ENCODE measurements at places on chromosomes 6 and 20.

GRCh38 chr6:137043710-137044365 lies 927 bp downstream of the IL20RA start:
- DNase-seq, result no peak

DNA sequence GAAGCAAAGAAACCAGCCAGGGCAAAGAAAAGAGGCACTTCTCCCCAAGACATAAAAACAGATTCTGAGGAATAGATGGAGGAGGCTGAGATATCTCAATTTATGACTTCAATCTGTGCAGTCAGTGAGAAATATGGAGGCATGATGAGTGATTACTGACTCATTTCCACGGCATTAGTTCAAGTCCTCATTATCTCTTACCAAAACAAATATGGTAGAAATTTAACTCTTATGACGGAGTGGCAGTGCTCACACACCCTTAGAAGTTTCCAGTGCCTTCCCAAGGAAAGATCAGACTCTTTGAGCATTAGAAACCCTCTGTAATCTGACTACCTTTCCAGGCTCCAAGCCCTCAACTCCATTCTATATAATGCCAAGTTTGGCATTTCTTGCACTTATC lies 364.1 kb downstream of the ARHGAP18 start:
- no peak for DNase-seq

DNA sequence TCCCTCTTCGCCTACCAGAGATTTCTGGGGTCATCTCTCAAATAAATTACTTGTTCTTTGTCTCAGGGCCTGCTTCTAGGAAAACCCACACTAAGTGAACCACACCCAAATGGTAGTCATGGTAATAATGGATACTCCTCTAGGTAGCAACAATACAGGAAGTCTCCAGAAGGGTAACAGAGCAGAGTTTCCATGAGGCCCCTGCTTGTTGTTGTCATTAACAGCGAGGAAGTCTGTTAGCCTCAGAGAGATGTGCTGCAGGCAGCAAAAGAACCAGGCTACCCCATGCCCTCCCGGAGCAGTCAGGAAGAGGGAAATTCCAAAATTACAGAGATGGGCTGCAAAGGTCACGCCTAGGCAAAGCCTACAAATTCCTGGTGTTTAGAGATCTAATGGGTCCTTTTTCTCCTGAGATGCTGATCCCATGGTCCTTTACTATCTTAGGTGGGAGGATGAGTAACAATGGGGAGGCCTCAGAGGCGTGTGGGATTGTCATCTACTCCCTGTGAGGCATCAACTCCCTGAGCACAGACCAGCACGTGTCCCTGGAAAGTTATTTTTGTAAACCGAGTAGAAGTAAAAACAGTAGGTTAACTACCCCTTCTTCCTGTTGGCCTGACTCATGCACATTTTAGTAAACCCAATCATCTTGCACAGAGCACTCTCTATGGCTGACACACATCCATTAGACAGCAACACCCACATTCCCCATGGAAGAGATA lies 10.1 kb downstream of the ISM1 start:
- no peak for DNase-seq

- no peak for DNase-seq
Observed at GRCh38 chr6:133778414-133779130, 110.3 kb upstream of the TCF21 start.

DNA sequence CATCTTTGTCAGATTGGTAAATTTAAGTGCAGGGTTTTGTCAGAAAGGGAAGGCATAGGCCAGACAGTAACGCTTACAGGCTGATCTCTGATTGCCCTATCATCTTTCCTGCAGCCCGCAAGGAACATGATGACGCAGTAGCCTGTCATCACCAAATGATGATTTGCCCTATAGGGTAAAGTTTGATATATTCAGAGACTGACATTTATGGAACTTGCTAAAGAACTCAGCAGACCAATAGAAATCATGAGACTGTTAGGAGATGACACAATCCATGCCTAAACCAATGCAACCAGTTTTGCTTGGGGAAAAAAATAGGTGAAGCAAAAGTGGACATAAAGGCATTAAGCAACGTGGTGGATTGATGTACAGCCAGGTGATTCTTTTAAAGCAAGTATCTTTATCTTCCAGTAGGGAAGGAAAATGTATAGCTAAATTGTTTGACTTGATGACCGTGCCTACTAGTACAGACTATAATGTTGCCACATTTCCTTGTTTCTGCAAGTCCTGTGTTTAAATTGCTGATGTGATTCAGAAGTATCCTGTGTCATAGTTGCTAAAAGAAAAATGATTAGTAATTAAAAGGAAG lies 2.4 kb downstream of the NUS1 start:
- no peak for DNase-seq

All from cerebellar nuclear complex (tissue), 1 donor.